ENCODE measurements at places on chromosomes 1 and 21.

DNA sequence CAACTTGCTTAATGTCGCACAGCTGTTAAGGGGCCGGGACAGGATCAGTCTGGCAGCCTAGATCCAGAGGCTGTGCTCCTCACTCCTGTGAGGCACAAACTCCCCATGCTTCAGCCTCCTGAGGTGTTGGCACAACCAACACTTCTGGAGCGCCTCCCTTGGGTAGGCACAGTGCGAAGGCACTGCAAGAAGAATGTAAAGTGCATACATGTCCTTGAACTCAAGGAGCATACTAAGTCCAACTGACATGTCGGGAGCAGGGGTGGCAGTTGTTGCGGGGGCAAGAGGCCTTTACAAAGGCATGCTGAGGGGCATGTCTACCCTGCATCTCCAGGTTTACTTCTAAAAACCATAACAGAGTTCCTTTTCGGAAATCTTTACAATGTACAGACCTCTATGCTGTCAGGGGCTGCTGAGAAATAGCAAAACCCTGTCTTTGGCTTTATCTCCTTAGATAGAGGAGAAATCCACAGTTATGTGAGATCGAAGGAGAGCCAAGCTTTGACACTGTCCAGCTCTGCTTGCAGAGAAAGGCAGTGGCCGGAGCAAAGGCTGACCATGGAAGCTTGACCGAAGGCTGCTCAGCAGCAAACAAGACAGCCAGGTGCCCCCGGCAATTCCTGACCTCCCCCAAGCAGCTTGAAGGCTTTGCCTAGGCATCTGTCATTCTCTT lies 93.9 kb downstream of the CDC7 start:
- DNase-seq: no peak

DNA sequence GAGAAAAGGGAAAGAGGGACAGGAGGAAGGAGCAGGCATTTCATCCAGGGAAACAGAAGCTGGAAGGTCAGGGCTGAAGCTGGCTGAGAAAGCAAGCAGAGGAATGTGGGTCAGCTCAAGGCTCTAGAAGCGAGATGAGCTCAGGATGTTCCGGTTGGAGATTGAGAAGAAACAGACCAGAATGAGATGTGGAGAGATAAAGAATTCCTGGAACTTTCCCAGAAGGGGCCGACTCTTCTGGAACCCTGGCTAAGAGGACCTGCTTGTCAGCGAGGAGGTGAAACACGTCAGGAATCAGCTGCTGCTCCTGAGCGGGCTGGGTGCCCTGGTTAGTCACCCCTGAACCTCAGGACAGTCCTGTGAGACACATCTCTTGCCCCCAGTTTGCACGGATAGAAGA lies 75.9 kb downstream of the HUNK start:
- no peak for DNase-seq

DNA sequence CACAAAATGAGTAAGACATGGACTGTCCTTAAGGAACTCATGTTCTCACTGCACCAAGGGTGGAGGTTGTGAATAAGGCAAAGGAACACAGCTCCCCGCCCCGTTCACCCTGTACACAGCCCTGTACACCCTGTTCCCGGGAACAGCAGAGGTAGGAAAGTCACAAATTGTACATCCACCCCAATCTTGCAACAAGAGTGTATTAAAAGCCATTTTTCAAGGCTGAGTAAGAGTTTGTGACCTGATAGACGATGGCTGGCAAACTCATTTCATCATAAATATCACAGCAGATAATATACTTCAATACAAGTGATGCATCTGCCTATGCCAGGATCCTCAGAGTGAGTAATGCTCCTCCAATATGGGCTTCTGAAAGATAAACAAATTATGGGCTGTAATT lies 52.5 kb upstream of the CAMK1G start:
- no peak for DNase-seq

GRCh38 chr21:46507562-46507961 lies 48.9 kb downstream of the DIP2A start:
- DNase-seq: no peak

DNA sequence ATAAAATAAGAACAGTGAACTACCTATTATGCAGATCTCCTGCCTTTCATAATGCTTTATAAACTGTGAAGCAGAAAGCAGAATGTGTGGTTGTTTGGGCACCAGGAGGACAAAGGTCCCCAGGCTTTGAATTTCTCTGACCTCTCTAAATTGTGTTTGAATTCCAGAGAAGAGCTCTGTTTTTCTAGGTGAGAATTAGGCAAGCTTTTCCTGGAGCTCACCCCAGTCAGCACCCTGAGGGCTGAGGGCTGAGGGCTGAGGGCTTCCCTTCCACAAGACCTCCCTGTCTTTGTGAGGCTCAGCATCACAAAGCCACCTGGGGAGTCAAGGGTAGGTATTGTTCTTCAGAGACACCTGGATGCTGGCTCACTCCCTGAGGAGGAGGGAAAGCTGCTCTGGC lies 45.5 kb upstream of the LRIG2 start:
- no peak for DNase-seq

DNA sequence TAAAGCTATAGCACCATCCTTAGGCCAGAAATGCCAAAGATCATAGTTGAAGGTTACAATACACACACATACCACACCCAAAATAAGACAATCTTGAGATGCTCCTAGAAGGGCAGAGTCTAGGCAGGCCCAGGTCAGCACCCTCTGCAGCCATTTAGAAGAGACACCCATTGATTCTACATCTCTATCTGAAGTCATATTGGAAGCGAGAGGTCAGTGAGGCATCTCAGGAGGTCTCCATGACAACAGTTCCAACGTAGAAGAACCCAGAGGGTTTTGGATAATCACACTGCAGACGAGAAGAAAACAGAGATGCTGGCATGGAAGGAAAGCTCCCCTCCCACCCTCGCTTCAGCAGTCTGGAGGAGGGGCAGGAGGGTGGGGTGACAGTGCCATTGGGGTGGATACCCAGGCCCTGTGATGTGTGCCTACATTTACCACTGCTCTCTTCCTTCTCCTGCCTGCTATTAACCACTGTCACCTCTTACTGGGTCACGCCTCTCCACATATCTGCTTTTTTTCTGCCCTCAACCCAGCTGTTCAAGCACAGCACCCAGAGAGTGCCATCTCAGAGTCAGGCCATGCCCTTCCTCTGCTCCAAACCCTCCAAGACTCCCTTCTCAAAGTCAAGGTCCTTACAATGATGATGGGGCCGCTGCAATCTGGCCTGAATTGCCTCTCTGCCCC lies 6.2 kb downstream of the TMCO4 start:
- no peak for DNase-seq

GRCh38 chr1:204652497-204652896 lies 33.0 kb downstream of the LRRN2 start:
- DNase-seq: peak; percentile 63
